Stimulated activated CD8-positive, alpha-beta memory T cell treated with anti-CD3 and anti-CD28 coated beads, Interleukin-7, amount 100 ng/mL, for 48 hours (primary cell): ENCODE measurements at places on chromosomes 4 and X.
A peak's percentile ranks its signal among the peaks of the same experiment; 100 is the strongest.

GRCh38 chrX:134426281-134426680 is 33.7 kb upstream of the HPRT1 start:
- DNase-seq: no peak

GRCh38 chr4:40557736-40558135 is 71.9 kb downstream of the RBM47 start:
- DNase-seq: no peak

DNA sequence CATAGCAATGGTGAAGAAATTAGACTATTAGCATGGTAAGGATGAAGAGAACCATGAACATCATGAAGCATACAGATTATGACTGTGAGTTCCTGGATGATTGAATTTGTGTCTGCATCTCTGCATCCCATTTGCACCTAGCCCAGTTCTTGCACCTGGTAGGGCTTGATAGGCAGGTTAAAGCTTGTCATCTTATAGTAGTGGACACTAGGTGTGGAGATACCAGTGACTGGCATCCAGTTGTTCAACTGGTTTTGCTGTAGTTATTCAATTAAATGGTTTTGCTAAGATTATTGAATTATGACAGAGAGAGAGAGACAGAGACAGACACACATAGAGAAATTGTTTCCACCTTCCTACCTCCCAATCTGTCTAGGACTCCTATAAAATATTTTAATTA is 5.0 kb downstream of the ADH7 start:
- no peak for DNase-seq

DNA sequence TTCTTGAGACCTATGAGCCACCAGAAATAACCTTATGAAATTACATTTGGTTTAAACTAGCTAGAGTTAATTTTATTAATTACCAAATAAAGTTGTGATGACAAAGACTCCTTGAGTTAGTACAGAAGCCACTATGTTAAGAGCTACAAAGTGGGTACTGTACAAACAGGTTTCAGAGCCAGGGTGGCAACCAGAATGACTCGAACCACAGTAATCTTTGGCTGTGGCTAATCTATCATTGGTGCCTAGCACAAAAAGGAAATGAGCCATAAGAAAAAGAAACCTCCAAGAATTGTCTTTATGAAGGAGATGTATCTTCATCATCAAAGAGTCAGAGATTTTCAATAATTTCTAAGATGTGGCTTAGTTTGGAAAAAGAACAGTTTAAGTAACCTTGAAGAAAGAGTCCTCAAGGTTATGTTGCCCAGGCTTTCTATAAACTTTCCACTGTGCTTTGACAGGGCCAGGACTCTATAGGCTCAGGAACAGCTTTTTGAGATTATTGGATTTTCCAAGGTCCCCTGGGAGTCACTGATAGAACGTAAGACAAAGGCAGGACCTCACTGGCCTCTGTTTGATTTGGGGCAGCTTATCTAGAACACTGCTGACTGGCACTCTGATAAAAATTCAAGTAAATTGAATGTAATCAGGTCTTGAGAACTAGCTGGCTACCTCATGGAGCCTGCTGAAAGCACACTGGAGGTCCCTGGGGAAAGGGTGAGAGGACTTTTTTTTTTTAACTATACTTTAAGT is 777.7 kb downstream of the STIM2 start:
- DNase-seq: no peak

GRCh38 chrX:17403189-17403691 is 28.2 kb downstream of the NHS start:
- DNase-seq: no peak

GRCh38 chrX:23670528-23670927 is 3.2 kb downstream of the PRDX4 start:
- DNase-seq: no peak

DNA sequence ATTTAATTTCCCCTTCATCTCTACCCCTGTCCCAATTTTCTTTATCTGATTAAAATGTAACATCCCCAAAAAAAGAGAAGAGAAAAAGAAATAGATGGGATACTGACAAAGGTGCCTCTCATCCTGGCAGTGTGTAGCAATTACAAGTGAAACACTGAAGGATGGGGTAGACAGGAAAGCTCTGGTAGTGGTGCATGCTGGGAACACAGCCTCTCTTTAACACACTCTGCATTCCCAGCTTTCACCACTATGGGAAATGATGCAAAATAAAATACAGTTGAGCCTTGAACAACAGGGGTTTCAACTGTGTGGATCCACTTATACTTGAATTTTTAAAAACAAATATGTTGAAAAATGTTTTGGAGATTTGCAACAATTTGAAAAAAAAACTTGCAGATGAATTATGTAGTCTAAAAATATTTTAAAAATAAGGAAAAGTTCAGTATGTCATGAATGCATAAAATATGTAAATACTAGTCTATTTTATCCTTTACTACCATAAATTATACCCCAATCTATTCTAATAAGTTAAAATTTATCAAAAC is 239.2 kb upstream of the DDX53 start:
- no peak for DNase-seq

- no peak for DNase-seq
Observed at GRCh38 chrX:12910423-12911121, 4.2 kb downstream of the TLR8 start.

DNA sequence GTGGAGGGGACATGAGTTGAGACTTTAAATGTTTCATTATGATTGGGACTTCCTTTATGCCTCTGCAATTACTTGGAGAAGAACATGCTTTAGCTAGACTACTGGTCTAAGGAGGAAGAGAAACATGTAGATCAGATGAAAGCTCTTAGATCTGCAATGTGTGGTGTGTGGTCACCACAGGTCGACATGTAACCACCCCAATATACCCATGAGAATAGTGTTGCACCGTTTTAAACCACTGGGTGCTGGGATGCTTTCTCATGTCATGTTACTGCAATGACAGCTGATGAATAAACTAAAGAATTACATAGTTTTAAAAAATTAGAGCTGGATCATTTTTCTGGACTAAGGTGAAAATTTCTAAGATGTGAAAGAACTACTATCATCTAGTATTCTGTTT is 1039.7 kb downstream of the RAPGEF2 start:
- no peak for DNase-seq

DNA sequence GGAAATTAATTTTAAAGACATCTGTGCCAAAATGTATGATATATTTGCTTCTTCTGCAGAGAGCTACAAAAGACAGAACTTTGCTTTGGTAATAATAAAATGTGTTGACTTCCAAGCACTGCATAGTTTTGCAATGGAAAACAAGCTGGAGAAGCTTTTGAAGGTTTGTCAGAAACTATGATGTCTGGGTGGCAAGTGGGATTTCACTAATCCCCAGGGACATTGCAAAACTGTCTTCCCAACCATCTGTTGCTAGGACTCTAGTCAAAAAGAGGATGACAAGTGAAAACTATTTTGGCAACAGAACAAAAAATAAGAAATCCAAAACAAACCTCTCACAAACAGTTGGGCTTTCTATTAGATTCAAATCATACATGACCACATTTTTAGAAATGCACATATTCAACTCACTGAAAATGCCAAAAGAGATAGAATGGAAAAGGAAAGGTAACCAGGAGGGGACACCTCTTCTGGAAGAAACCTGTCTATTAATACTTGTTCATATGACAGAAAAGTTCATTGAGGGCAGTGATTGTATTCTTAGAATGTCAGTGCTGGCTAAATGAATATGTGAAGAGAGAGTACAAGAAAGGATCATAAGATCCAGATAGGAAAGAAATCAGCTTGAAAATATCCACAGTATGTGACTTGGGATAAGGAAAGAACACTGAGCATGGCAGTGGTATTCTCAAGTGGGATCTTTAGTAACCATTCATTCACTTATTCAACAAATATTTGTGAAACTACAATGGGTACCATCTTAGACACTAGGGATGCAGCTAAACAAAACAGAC is 228.0 kb downstream of the RASL11B start:
- DNase-seq: no peak

- DNase-seq: no peak
Observed at GRCh38 chr4:140609548-140610425, 41.0 kb upstream of the UCP1 start.

DNA sequence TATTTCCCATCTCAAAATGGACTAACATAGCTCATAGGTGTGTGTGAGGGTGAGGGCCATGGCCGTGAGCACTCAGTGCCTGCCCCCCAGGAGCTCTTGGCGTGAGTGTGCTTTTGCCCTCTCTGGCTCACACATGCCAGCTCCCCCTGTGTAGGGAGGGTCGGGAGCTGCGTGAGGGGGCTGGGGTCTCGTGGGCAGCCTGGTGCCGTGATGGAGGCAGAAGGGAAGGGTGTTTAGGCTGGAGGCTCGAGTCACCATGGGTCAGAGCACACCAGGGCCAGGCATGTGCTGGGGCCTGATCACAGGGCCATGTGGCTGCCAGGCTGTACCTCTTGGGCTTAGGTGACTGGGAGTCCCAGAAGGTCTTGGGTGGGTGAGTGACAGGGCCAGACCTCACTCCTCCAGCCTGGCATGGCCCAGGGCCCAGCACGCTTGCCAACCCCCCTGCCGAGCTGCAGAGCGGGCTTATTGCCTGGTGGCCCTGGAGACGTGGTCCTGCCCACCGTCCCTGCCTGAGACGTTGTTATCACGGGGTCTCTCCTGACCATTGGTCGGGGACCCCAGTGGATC is 44.0 kb downstream of the ADRA2C start:
- no peak for DNase-seq

GRCh38 chr4:89511776-89512175 is 204.2 kb upstream of the GPRIN3 start:
- no peak for DNase-seq

DNA sequence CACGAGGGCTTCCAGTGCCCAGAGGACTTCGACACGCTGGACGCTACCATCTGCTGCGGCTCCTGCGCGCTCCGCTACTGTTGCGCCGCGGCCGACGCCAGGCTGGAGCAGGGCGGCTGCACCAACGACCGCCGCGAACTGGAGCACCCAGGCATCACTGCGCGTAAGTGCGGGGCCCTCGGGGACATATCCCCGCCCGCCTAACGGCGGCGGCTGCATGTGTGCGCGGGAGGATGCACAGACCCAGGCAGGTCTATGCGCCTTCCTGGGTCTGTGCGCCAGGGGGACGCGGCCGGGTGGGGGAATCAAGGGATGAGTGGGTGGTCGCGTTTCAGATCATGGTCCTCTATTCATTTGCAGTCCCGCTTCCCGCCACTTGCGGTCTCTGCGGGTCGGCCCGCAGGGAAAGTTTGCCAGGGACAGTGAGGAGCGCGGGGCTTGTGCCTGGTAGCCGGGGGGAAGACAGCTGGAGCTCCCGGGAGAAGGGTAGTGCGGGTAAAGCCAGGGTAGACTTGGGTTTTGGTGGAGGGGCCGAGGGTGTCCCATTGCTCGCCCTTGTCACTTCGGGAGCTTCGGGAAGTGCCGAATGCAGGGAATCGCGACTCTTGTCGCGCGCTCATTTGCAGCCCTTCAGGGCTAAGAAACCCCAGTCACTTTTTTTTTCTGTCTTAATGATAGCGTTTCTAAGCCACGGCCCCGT is 1.0 kb downstream of the SHISA3 start:
- DNase-seq: no peak

DNA sequence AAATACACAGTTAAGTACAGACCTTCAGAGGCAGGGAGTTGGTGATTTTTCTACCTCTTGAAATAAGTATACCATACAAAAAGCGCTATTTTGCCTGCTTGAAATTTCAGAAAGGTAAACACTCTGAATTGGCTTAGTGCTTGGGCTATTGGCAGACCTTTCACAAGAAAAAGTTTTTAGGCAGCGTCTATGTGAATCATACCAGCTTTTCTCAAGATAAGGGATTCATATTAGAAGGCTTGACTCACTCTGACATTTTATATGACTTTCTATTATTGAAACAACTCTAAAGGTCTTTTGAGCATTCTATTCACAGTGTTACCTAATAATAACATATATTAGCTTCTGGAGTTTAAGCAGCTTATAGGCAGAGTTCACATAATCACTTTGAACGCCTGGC is 286.4 kb upstream of the FAT1 start:
- no peak for DNase-seq

- DNase-seq: no peak
Observed at GRCh38 chr4:3255611-3256186, 6.7 kb downstream of the MSANTD1 start.

- DNase-seq: no peak
Observed at GRCh38 chr4:11138964-11139363, 289.7 kb downstream of the HS3ST1 start.

DNA sequence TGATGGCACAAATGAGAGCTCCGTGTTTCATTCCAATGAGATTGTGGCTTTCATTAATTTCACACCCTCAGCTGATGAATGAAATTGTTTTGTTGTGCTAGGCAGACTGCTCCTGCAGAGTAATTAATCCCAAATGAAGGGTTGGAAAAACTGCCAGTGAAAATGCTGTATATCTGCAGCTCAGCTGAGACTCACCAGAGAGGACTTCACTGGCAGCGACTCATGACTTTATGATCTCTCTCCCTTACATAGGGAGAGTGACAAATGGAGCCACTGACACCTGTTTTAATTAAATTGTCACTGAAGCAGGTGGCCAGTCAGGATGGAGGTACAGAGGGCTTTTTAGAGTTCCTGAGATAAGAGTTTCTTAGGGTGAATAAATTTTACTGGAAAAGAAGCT is 24.8 kb downstream of the GRXCR1 start:
- no peak for DNase-seq

DNA sequence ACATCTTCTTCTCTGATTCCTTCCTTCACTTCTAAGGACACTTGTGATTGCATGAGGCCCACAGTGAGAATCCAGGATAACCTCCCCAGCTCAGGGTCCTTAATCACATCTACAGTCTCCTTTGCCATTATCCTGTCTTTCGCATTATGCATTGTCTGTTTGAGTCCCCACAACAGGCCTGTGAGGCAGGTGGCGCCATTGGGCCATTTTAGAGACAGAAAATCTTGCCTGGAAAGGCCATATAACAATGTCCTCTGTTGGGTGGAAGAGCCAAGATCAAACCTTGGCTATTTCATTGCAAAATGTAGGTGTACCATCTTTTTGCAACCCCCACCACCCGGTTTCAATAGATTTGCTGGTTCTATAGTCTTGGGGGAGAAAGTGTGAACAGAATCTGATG is 11.8 kb upstream of the DCUN1D4 start:
- peak; percentile 17 for DNase-seq

GRCh38 chrX:18543738-18544137 is 118.3 kb downstream of the CDKL5 start:
- DNase-seq: no peak

GRCh38 chr4:88143504-88143903 is 14.9 kb downstream of the ABCG2 start:
- no peak for DNase-seq

DNA sequence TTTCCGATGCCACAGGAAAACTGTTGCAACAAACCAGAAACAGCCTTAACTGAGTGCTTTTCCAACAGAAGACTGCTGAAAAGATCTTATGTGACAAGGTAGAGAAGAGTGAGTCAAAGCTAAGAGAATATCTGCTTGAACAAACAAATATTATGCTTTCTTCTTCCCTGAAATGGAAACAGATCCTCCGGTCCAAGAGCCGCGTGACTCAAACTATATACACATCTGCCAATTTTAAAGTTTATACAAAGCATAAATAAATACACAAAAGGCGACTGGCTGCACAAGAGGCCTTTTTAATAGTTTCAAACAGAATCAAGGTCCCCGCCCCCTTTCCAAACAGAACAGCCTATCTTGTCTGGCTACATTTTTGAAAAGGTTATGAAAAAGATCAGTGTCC is 329.7 kb upstream of the F9 start:
- no peak for DNase-seq
